Activated CD4-positive, alpha-beta memory T cell treated with anti-CD3 and anti-CD28 coated beads, Interleukin-2, amount 10 ng/mL, durations not matched to agents 7 days and 5 days (primary cell): ENCODE measurements at places on chromosomes 13 and 19. TPM values are rescaled to one million over a fixed set of nuclear protein-coding genes. Genes with fewer than 3 reads are reported as not detected.

The BST2 gene
- 301 TPM for total RNA-seq

The OR7C1 gene
- not detected for total RNA-seq

The PRTN3 gene
- not detected for total RNA-seq

GRCh38 chr13:113493315-113493951 is 2.9 kb upstream of the DCUN1D2 start:
- no peak for DNase-seq

- no peak for DNase-seq
Observed at GRCh38 chr19:36160821-36161596, 8.8 kb upstream of the COX7A1 start.

- DNase-seq = peak; percentile 53
Observed at GRCh38 chr19:4064496-4065260, 2.0 kb downstream of the ZBTB7A start.
